ENCODE measurements at places on chromosomes 7 and 10. TPM values are rescaled to one million over a fixed set of nuclear protein-coding genes. Genes with fewer than 3 reads are reported as not detected.

Gene WDR86
- 34.7 TPM for total RNA-seq

Gene DDC
- total RNA-seq, result 8.9 TPM

Gene ZNF425
- total RNA-seq, result 5.1 TPM

Gene FGFBP3
- total RNA-seq, result 1.2 TPM

Gene CYP2C18
- 1.9 TPM for total RNA-seq

Gene FOXI2
- not detected for total RNA-seq

Gene MOGAT3
- total RNA-seq, result 3.9 TPM
